CD8-positive, alpha-beta memory T cell (primary cell): ENCODE measurements at places on chromosomes 5 and 9.

GRCh38 chr5:119379942-119380547 lies 24.2 kb downstream of the TNFAIP8 start:
- no peak for DNase-seq

DNA sequence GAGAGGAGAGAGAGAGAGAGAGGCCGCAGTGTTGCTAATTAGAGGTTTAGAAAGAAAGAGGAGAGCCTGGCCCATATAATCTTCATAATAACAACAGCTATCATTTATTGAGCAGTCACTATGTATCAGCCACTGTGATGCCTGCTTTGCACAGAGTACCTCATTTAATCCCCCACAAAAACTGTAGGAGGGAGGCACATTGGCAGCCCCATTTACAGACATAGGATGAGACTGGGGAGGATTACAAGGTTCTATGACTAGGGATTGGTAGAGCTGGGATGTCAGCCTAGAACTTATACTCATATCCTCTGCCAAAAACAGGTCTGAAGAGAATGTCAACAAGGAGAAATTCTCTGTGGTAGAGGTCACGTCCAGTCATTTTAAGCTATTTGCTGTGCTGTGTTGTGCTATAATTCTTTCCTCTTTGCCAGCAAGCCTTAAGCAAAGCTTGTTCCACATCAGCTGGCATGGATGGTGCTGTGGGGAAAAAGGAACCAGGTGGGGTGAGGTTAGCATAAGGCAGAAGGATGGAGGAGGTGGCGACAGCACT lies 6.7 kb upstream of the GCNT4 start:
- no peak for DNase-seq

DNA sequence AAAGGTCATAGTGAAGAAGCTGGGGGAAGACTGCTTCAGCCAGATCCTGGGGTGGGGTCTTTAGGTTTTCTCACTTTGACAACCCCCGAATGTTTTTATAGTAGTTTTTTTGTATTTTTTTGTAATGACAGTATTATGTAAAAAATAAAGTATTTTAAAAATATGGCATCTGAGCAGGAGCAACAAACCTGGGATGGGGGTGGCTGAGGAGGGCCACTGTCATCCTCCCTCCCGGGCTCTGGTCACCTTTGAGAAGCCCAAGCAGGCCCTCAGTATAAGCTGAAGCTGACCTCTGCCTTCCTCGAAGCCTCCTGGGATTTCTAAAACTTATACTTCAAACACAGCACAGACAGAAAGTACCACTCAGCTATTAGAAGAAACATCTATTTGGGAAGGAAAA lies 8.7 kb downstream of the DNAJB5 start:
- DNase-seq, result no peak

DNA sequence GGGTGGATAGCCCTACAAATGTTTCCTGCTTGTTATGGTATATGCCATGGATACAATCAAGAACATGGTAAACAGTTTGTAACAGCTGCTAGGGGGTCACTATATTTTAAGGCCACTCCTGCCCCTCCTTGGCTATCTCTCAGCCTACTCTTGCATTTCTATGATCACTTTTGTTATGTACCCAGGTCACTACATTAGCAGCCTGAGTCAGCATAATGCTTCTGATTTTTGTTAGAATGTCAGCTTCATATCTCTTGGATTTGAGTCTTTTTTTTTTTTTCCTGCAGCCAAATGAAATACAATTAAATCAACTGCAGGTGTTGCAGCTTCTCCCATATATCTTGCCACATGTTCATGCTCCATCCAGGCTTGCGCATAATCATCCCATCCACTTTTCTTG lies 629.7 kb upstream of the GRAMD2B start:
- no peak for DNase-seq

DNA sequence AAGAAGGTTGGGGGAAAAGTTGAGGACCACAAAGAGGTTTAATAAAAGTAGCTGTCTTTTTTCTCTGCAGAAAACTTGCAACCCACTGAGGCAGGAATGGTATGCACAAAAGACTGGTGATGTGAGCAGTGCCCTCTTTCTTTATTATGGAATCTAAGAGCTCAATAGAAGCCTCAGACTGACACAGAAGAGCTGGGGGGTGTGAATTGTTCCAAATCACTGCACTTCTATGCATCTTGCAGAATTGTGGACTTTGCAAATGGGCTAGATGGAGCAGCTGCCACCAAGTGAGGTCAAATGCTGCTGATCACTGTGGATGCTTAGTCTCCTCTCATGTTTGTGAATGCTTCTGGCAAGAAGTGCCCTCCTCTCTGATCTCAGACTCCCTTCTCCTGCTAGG lies 227.1 kb downstream of the ZSWIM6 start:
- no peak for DNase-seq

- no peak for DNase-seq
Measured at GRCh38 chr9:119639287-119639955, 270.2 kb upstream of the BRINP1 start.

GRCh38 chr9:136100700-136101614 lies 5.9 kb upstream of the NACC2 start:
- no peak for DNase-seq

GRCh38 chr5:14110196-14110595 lies 32.9 kb upstream of the TRIO start:
- no peak for DNase-seq

- no peak for DNase-seq
Measured at GRCh38 chr5:56003179-56003578, 8.4 kb upstream of the IL6ST start.

DNA sequence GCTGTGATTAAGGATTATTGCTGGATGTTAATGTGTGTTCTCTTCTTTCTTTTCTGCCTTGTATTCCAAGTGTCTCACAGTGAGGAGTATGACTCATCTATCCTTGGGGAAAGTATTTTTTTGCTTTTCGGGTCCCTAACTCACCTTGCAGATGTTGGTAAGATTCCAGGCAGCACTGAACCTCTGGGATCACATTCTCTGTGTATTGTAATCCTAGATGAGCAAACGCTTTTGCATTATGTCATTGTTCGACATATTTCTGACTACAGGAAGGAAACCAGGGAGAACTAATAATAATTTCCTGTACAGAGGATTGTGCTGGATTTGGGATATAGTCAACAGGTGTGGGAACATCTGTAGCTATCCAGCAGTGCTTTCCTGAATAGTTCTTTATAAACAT lies 246.1 kb upstream of the TUT7 start:
- DNase-seq, result no peak

- no peak for DNase-seq
Measured at GRCh38 chr9:123798195-123798594, 131.7 kb downstream of the DENND1A start.

GRCh38 chr5:143636931-143637528 lies 174.9 kb upstream of the HMHB1 start:
- DNase-seq, result no peak
